Esophagus muscularis mucosa (tissue), 4 donors: ENCODE measurements at places on chromosomes 1 and 21. TPM values are rescaled to one million over a fixed set of nuclear protein-coding genes. Genes with fewer than 3 reads are reported as not detected.

- H3K27ac ChIP-seq: no peak overlapping the region
- H3K4me1 ChIP-seq: no peaks in the 10 kb centered on the region
- no peak for DNase-seq
Observed at GRCh38 chr1:14245954-14246353, 352.5 kb upstream of the KAZN start.

DNA sequence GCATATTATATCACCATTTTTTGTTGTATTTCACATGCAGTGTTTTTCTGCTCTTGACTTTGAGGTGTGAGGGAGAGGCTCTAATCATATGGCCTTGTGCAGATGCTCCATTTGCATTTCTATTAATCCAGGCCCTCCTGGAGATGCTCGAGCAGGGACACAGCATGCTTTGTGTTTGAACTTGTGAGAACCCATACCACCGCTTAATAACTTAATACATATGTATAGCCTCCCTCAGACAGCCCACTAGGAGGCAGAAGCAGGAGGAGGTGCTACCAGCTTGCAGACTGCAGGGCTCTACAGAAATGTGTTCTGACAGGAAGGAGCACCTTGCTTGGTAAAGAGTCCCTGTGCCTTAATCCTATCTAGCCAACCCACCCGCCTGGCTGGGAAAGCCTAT, 155.2 kb downstream of the BARHL2 start:
- no peak overlapping the region for H3K27ac ChIP-seq
- no peaks in the 10 kb centered on the region for H3K27me3 ChIP-seq
- no peaks in the 10 kb centered on the region for H3K4me1 ChIP-seq
- H3K4me3 ChIP-seq: no peak overlapping the region
- no peaks in the 10 kb centered on the region for H3K36me3 ChIP-seq
- no peak for DNase-seq

GRCh38 chr1:180614730-180615129, 17.1 kb upstream of the XPR1 start:
- no peak for DNase-seq
- H3K27me3 ChIP-seq: no peaks in the 10 kb centered on the region
- no peak overlapping the region for H3K4me3 ChIP-seq
- peaks cover 52% of the 10 kb centered on the region for H3K4me1 ChIP-seq
- peak overlapping the region; percentile 40 for H3K27ac ChIP-seq

DNA sequence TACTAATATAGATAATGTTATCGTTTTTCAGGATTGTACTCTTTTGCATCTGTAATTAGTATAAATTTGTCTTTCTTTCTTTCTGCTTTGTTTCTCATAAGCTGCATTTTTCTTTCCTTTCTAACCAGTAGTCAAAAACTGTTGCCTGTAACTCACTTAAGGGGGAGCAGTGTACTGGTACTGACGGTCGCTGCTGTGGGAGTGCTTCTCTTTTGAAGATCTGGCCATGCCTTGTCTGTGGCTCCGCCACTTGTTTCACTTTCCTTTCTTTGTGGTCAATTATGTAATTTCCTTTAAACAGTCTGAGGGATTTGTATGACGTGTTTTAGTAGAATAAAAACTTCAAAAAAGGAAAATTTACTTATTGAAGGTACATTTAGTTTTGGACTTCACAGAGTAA, 37.0 kb downstream of the MIA3 start:
- H3K36me3 ChIP-seq: peaks cover 100% of the 10 kb centered on the region
- H3K27ac ChIP-seq: no peak overlapping the region
- H3K4me1 ChIP-seq: no peaks in the 10 kb centered on the region
- no peaks in the 10 kb centered on the region for H3K27me3 ChIP-seq

GRCh38 chr1:56092684-56093570, 486.4 kb downstream of the PLPP3 start:
- no peaks in the 10 kb centered on the region for H3K36me3 ChIP-seq
- no peak for DNase-seq
- no peak overlapping the region for H3K27ac ChIP-seq
- H3K27me3 ChIP-seq: no peaks in the 10 kb centered on the region
- H3K4me3 ChIP-seq: no peak overlapping the region

The KCTD3 gene
- total RNA-seq: 61.0 TPM

The MEX3A gene
- total RNA-seq: under 0.01 TPM
